Foreskin fibroblast (primary cell): ENCODE measurements at places on chromosomes 5 and 9.

DNA sequence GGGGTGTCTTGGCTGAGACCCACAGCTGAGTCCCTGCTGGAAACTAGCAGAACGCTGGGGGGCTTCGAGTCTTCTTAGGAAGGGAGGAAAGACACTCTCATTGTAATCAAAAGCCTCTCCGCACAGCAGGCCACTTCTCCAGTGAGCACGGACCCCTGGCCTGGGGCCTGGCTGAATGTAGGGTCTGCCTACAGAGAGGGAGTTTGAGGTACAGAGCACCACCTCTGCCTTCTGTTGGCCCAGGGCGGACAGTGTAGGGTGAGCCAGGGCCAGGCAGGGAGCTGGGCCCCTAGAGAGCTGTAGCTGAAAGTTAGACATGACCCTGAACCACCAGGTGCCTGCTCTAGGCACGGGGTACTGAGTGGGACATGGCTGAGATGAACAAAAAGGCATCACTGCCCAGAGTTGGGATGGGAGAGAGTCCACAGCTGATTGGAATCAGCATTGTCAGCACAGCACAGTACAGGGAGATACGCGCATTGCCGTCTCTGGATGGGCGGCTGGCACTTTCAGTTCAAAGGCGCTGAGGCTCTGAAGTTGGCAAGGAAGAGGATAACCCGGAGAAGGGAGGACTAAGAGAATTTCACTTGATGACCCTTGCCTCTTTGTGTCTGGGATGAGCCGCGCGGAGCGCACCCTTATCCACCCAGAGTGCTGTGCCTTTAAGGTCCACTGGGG, 363 bp upstream of the SLC25A48 start:
- peak; percentile 63 for DNase-seq

GRCh38 chr9:5626727-5627634, 1.9 kb upstream of the RIC1 start:
- peak; percentile 82 for DNase-seq

- DNase-seq: no peak
Measured at GRCh38 chr5:33468775-33469435, 28.1 kb downstream of the TARS1 start.

- no peak for DNase-seq
Measured at GRCh38 chr5:143118222-143118621, 285.3 kb downstream of the NR3C1 start.

DNA sequence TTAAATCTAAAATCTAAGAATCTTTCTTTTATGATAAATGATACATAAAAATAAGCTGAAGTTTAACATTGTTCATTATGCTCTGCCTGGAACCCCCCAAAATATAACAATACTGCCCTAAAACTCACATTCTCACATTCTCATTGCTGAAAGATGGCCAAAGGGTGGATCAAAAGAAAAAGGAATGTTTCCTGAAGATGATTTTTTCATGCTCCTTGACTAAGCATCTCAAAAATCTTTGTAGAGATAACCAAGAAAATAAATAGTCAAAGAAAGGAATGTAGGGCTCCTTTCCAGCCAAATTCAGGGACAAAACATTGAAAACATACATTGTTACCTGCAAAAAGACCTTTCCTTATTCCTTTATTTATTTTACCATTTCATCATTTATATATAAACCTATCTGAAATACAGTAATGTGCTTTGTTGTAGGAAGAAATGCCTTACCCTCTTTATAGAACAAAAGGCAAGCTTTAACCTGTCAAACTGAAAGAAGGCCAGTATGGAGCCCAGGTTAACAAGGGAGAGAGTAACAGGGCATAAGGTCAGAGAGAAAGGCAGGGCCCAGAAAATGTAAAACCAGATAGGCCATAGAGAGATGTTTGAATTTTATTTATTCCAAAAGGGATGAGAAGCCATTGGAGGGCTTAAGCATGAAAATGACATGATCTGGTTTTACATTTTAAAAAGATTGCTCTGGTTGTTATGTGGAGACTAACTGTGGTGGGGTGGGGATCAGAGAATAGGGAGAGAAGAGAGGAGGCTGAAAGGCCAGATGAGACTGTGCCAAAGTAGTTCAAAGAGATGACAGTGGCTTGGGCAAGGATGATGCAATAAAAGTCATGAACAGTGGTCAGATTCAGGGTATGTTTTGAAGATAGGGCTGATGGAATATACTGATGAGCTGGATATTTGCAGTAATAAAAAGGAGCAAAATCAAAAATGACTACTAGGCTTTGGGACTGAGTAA, 37.3 kb upstream of the CDK5RAP2 start:
- DNase-seq: no peak
